Stimulated activated CD4-positive, alpha-beta T cell treated with anti-CD3 and anti-CD28 coated beads, Interleukin-1b, Interleukin-23, amount 100 ng/mL, for 1 hour (primary cell): ENCODE measurements at places on chromosomes 12 and 14.

- no peak for DNase-seq
These were observed 306.1 kb downstream of the KCNC2 start for GRCh38 chr12:74903522-74903921.

- DNase-seq = no peak
These were observed 764.3 kb downstream of the NOVA1 start for GRCh38 chr14:25833341-25834126.

- no peak for DNase-seq
These were observed 184.6 kb downstream of the AEBP2 start for GRCh38 chr12:19623751-19624399.

- DNase-seq = no peak
These were observed 272.8 kb upstream of the FAR2 start for GRCh38 chr12:28876196-28876798.

DNA sequence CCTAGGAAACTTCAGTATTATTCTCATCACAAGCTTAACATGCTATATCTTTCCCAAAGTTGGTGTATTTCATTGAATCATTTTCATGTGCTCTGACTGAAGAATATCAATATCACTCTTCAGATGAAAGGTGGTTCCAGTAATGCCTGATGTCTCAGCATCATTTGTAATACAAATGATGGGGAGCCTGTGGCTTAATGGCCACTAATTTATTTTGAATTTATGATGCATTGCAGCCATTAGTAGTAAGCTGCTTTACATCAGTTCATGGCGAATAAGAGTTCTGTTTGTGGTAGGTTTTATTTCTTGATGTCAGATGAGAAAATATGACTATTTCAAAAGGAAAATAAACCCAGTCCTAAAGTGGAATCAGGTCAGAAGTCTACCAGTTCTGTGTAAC lies 139.4 kb downstream of the SLC16A7 start:
- DNase-seq = no peak

DNA sequence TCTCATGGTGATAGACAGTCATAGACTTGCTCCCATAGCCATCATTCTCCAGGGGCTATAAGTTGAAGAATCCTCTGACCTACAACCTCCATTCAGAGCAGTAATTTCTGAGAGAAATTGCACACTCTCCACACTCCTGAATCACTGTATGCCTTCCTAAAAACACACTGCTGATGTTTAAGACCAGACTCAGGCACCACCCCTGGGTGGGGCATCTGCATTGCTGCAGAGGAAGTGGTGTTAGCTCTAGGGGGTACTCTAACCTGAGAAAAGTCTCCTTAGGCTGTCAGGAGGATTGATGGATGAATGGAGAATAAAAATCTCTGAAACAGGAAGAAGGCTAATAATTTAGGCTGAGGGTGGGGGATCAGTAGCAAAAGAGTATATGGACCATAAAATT lies 436.1 kb downstream of the DAD1 start:
- no peak for DNase-seq

DNA sequence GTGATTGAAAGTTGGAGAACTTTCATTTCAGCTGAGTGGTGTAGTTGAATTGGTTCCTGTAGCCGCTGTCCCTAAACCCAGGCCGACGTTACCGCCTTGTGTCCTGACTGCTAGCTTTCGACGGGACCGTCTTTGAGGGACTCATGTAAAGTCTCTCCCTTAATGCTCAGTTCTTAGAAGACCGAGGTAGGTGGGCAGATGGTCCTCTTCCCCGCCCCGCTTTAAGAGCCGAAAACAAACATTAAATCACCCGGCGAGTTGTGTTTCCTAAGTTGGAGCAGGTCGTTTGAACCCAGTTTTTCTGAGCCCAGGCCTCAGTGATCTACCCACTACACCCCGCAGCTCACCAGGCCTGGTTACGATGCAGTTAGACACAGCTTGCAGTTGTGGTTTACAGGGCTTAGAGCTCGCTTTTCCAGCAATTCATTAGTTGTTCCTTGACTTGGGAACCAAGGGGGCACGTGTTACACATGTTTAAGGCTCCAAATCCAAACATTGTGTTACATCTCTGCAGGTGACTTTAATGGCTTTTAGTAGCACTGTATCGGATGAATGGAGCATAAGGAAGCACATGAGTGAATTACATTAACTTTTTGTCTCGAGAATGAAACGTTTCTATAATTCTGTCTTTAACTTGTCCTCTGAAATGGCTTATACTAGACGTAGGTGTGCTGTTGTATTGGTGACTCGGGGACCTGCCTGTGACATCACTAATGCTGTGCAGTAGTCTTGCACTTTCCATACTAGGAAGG lies 790 bp downstream of the NEDD1 start:
- no peak for DNase-seq

GRCh38 chr12:56785874-56786273 lies 22.8 kb downstream of the HSD17B6 start:
- DNase-seq = no peak

DNA sequence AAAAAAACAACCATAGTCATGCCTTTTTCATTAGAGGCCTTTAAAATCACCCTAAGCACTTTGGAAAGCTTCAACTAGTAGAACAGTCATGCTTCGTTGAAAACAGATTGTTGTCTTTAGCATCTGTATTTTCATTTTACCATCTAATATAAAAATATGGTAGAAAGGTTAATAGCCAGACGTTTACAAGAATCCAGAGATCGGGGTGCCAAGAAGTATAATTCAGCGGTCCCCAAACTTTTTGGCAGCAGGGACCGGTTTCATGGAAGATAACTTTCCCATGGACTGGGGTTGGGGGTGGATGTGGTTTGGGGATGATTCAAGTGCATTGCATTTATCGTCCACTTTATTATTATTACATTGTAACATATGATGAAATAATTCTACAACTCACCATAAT lies 138.4 kb downstream of the GLT1D1 start:
- DNase-seq = no peak
